ENCODE measurements at places on chromosomes 5 and 9.

GRCh38 chr5:88748666-88749065, 134.3 kb downstream of the MEF2C start:
- DNase-seq = no peak

DNA sequence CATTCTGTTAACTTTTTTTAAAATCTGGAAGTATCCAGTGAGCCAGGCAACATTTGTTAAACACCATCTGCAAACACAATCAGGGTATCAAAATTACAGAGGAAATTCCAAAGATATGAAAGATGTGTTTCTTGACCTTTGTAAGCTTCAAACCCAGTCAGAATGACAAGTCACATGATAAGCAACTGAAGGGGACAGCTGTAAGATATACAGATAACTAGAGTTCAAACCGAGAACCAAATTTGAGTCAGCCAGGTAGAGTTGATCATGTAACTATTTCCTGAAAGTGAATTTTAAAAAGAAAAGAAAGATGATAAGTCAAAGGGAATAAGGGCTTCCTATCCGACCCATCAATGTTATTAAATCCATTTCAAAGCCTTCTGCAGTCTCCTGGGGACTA, 196.2 kb downstream of the DEPDC1B start:
- DNase-seq = no peak

GRCh38 chr5:17445185-17445584, 52.8 kb upstream of the TAF11L2 start:
- no peak for DNase-seq

DNA sequence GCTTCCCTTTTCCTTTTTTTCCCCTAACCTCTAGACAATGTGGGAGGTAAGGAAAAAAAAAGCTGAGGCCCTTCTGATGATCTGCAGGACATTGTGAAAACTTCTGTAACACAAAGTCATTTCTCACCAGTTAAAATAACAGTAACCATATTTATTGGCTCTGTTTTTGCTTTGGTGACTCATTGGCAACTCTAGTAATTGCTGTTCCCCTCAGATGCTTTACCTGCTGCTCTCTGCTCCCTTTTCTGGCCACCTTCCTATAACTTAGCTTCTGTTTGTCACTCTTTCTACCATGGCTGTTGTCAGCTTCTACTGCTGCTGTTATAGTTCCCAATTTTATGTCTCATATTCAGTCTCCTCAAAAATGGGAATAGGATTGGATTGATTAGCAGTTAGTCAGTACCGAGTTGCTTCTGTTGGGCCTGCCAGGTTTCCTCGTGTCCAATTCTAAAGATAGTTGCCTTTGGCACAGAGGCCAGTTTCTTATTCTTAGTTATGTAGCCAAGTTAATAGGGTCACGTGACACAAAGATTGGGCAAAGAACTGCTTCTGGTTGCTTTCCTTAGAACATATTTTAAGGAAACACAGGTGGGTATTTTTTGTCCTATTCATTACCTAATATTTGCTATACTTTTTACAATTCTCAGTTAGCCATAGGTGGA, 16.8 kb downstream of the SCAMP1 start:
- peak; percentile 23 for DNase-seq

DNA sequence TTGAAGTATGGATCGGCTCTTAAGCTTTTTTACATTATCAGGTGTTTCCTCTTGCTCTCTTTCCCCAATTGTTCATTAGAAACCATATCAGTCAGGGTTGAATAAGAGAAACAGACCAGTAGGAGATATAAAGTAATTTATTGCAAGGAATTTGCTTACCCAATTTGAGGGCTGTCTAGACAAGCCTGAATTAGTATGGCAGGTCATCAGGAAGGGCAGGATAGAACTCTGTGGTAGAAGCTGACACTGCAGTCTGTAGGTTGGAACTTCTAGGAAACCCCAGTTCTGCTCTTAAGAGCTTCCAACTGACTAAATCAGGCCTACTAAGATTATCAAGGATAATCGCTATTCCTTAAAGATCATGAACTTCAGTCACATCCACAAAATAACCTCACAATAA, 24.3 kb downstream of the ISOC1 start:
- DNase-seq = no peak

DNA sequence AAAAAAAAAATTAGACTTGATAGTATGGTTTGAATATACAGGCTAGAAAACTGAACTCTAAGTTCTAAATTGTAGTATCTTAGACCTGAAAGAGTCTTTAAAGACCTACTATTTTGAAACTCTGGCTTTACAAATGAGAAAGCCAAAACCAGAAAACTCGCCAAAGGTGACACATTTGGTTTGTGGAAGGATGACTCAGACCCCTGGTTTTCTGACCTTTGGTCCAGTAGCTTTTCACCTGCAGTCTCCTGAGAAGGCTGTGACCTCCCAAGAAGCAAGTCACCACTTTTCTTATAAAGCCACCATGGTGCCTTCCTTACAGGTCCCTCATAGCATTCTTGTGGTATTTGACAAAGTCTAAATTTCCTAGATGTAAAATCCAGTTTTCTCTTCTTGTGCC, 102.1 kb upstream of the CEP78 start:
- DNase-seq = no peak

DNA sequence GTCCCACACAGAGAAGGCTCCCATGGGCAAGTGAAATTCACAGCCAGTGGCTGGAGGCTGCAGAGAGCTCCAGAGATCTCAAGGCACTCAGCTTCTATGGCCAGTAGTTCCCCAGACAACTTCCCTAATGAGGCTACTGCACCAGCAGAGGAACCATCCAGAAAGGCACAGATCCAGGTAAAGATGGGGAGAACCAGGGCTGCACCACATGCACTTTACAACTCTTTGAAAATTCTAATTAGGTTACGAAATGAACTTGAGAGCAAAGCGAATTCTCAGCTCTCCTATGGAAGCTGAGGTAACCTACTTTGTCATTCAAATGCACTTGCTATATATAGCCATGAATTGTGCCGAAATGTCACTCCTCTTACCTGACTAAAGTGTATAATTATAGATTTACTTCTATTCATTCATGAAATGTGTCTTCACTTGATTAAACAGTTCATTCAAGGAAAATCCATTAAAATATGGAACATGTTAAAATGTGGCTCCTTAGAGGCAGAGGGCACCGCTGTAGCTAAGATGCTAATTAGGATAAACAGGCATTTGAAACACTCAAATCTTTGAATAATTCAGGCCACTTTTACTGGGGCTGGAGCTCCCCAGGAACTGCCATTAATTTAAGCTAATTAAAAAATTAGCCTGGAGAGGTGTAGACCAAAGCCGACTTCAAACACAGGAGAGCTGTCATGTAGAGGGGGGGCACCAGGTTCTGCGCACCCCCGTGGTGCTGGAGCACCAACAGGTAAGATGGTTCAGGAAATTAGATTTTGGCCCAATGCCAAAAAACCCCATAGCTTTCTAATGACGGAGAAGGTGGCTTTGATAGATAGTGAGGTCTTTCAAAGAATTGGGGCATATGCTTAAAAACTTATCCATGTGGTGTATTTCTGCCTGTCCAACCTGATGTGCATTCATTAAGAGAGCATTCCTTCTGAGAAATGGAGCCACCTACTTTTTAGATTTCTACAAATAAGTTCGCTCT, 204.1 kb downstream of the GABBR2 start:
- DNase-seq = no peak

GRCh38 chr5:14818931-14819790, 52.4 kb downstream of the ANKH start:
- peak; percentile 27 for DNase-seq

DNA sequence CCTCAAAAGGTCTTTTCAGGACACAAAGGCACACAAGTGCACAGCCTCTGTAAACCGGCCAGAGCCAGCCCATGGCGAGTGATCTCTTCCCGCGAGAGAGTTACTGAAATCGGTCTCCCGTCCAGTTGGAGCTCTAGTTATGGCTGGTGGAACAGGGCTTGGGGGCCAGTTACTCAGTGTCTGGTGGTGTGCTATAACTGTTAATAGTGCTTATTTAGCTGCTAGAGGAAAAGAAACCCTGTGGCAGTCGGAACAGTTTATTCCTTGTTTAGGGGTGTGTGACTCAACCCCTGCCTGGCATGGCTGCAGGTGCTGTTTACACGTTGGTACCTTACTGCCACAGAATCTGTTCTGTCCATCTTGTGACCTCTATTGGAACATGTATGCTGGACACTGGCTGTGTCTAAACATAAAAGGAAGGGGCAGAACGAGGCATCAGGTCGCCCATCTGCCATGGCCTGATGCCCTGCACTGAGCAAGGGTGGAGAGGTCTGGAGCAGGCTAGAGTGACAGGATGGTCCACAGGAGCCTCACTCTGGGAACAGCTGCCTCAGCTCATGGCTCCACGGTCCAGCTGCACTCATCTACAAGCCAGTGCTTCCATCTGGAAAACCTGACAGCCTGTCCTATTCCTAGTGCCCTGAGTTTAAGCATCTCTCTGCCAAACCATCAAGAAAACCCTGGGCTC, 49.6 kb upstream of the SIMC1 start:
- DNase-seq = no peak

GRCh38 chr5:74540622-74541021, 99.9 kb downstream of the ENC1 start:
- DNase-seq = no peak

- DNase-seq = no peak
Measured at GRCh38 chr9:3323714-3324113, 202.1 kb downstream of the RFX3 start.

DNA sequence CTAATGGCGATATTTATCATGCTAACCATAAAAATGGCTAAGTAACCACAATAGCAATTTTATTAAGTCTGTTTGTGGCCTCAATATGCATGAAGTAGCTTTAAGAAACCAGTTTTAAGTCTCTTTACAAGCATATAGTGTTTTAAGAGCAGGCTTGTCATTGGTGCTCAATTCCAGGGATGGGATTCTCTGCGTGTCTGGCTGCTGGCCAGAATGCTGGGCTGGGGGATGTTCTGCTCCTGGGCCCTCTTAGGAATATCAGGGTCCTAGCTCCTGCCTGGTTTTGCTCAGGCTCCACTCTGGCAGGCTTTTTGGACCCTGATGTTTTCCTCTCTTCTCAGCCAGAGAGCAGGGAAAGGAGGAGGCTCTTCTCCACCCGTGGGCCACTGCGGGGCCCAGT, 127.2 kb downstream of the PDE8B start:
- DNase-seq = no peak

GRCh38 chr9:6194934-6195333, 20.7 kb upstream of the IL33 start:
- DNase-seq = peak; percentile 11

GRCh38 chr9:16626577-16627130, 243.8 kb downstream of the BNC2 start:
- peak; percentile 86 for DNase-seq

DNA sequence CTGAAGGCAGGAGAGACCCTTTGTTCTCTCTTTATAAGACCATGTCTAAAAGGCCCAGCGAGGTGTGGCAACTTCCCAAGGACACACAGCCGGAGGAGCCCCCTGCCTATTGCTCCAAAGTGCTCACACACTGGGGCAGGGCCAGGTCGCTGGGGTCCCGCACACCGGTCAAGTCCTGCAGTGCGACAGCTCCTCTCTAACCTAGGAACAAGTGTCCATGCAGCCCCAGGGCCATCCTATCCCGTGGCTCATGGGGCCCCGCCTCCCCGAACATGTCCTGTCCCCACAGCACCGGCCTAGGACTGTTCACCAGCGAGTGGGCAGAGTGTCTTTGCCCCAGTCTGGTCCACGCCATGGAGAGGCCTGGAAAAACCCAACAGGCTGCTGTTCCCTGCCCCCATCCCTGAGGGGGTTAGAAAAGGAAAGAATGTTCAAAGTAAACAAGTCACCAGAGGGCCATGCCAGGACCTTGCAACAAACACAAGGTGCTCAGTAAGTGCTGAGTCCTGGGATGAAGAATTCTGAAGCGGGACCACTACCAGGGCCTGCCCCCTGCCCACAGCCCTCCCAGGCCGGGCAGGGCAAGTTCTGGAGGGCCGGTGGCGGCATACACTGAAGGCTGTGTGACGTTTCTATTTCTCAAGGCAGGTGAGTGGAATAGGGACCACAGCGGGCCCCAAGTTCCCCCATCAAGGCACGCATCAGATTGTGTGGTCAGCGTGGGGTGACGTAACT, 938 bp downstream of the NINJ1 start:
- DNase-seq = peak; percentile 45

GRCh38 chr5:87850843-87851242, 417.8 kb downstream of the TMEM161B start:
- DNase-seq = no peak

GRCh38 chr5:153168241-153168640, 322.2 kb upstream of the GRIA1 start:
- DNase-seq = no peak

GRCh38 chr9:96121136-96121535, 180.8 kb downstream of the HSD17B3 start:
- no peak for DNase-seq

- DNase-seq = peak; percentile 13
Measured at GRCh38 chr5:16140944-16141343, 38.6 kb downstream of the MARCHF11 start.

GRCh38 chr9:69145144-69145715, 28.8 kb upstream of the TJP2 start:
- DNase-seq = no peak

- DNase-seq = no peak
Measured at GRCh38 chr5:77644371-77645157, 6.1 kb upstream of the OTP start.

DNA sequence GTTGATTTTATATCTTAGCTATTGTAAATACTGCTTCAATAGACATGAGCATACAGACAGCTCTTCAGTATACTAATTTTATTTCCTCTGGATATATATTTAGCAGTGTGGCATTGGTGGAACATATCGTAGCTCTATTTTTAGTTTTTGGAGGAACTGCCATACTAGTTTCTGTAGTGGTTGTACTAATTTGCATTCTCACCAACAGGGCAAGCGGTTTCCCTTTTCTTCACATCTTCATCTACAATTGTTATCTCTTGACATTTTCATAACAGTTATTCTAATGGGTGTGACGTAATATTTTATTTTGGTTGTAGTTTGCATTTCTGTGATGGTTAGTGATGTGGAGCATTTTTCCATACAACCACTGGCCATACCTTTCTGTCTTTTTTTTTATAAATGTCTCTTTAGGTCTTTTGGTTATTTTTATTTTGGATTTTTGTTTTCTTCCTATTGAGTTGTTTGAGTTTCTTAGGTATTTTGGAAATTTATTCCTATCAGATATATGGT, 32.5 kb downstream of the TAF11L14 start:
- DNase-seq = no peak

GRCh38 chr5:65017636-65018035, 248.9 kb downstream of the CWC27 start:
- peak; percentile 83 for DNase-seq

GRCh38 chr5:139660105-139660922, 12.2 kb downstream of the CXXC5 start:
- no peak for DNase-seq

GRCh38 chr5:125149110-125149509, 402.7 kb upstream of the ZNF608 start:
- DNase-seq = no peak

DNA sequence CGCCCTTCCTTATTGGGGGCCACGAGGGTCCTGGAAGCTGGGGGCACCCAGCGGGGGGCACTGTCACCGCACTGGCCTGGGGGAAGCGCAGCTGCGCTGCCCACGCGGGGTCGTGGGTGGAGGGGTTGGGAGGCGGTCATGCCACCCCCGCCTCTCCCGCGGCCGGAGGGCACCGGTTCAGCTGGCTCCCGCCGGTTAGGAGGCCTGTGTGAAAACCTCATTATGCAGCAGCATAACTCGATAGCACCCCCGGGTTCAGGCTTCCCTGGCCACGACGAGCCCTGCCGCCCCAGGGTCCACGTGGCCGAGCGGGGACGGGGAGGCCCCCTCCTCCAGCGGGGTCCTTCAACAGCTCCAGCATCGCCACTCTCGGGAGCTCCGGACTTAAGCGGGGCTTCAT, 91.2 kb upstream of the ERCC6L2 start:
- no peak for DNase-seq
